Left kidney (tissue), 8 donors: ENCODE measurements at places on chromosomes 6 and 20. TPM values are rescaled to one million over a fixed set of nuclear protein-coding genes. Genes with fewer than 3 reads are reported as not detected.

The INSM1 gene
- not detected for polyA plus RNA-seq

The OTOR gene
- not detected for polyA plus RNA-seq

DNA sequence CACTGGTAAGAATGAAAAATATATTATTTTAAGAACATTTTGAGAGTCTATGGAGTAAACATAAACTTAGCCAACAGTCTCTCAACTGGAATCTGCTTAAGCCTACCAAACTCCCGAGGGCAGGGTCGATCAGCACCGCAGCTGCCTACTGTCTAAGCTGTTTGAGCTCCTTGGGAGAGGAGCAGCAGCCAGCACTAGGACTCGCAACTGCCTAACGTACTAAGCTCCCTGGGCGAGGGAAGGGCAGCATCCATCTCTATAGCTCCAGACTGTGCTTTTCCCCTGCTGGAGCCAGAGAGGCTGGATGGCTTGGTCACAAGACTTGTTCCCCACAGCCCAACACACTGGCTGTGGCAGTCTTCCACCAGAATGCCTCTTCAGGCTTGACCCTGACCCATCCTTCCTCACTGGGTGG lies 96.4 kb downstream of the MOXD1 start:
- DNase-seq: no peak

The CALHM5 gene
- 2.6 TPM for polyA plus RNA-seq

- DNase-seq: no peak
Measured at GRCh38 chr20:41978246-41978790, 360.1 kb upstream of the CHD6 start.

- DNase-seq: no peak
Measured at GRCh38 chr20:35908007-35908406, 46.3 kb downstream of the SCAND1 start.

DNA sequence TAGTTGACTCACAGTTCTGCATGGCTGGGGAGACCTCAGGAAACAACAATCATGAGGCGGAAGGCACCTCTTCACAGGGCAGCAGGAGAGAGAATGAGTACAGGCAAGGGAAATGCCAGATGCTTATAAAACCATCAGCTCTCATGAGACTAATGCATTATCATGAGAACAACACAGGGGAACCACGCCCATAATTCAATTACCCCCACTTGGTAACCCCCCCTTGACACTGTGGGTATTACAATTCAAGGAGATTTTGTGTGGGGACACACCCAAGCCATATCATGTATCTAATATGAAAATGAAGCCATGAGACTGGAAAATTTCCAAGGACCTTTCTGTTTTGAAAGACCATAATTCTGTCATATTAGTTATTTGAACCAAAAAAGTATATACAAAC lies 342.4 kb upstream of the PLCB4 start:
- DNase-seq: no peak

DNA sequence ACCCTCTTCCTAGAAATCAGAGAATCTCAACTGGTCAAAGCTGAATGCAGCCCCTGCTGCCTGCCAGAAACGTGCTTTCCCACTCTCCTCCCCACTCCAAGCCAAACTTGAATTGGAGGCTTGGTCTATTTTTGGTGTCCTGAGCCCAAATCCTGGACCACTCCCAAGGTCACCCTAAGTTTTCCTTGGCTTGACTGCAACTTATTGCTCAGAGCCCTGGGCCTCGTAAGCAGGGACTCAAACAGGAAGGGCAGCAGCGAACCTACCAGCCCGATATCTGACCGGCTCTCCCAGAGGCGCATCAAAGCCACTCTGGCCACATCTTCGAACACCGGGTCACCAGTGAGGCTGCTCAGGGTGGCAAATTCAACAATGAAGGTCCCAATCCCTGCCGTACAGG lies 12.7 kb downstream of the EDEM2 start:
- no peak for DNase-seq

DNA sequence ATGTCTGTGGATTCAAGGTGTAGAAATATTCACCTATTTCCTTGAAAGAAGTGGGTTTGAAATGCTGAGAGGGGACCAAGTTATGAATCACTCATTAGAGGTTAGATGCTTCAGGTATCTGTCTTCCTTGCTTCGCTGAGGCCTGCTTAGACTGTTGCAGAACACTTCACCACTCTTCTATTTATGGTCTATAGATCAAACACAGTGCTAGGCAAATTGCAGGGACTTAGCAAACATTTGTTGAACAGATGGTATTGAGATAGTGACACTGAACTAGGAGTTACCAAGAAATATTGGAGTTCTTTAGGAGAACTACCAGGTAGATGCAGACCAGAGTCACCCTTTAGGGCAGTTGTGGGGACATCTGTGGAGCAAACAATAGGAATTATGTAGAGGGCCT lies 123.8 kb downstream of the RFPL4B start:
- DNase-seq: no peak

- no peak for DNase-seq
Measured at GRCh38 chr6:157188213-157188612, 135.1 kb downstream of the TMEM242 start.

DNA sequence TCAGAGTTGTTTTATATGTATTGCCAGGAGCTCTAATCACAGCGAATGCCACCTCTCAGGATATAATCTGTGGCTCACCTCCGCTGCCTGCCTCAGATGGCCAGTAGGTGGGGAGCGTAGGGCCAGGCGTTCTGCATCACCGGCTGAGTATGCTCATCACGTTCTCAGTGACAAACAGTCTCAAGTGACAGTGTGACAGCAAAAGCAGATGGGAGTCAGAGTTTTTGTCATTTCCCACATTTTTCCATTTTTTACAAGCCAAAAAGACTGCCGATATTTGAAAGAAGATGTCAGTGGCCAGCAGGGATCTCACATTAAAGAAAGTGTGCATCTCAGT lies 208.7 kb downstream of the ALDH8A1 start:
- no peak for DNase-seq

DNA sequence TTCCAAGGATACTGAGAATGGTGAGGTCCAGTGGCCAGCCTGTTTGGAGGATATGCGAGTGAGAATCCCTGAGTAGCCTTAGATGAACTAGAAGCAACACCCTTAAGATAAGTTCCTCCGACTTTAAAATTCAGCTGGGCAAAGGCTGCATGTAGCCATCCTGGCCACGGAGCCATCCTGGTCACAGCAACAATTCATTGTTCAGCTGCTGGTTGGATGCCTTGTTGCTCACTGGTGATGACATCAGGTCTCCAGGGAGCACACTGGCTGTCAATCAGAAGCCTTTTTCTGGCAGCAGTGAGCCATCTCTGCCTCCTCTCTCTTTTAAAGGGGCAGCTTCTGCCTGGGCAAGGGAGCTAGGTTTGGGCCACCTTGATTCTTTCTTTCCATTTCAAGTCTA lies 22.4 kb upstream of the RIMS4 start:
- DNase-seq: no peak

The TFAP2D gene
- not detected for polyA plus RNA-seq

DNA sequence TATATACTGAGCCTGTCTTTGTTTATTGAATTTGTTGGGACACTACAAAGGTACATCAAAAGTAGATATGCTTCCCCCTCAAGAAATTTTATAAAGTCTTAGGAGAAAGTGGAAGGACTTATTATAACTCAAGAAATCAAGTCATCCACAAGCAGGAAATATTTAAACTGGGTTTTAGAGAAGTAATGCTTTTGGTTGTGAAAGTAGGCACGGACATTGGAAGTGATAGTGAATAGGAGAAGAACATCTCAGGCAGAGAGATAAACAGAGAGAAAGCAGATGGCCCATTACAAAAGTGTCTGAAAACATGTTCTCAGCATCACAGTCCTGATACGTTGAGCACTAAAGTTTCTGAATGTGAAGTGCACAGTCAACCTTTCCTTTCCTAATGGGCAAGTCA lies 415.6 kb upstream of the RNF217 start:
- no peak for DNase-seq

The SAMD5 gene
- 19.4 TPM for polyA plus RNA-seq

DNA sequence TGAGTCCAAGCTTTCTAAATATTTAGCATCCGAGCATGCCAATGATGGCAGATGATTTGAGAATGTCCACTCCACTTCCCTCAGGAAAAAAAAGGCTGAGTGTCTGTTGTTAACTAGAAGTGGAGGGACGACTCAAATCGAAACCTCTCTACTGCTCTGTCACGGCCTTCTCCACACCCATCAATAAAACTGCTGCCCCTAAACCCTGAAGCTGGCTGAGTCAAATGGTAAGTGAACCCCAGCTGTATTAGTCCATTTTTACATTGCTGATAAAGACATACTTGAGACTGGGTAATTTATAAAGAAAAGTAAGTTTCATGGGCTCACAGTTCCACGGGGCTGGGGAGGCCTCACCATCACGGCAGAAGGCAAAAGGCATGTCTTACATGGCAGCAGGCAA lies 707.0 kb downstream of the QKI start:
- DNase-seq: no peak

The CNR1 gene
- polyA plus RNA-seq: 1.5 TPM

DNA sequence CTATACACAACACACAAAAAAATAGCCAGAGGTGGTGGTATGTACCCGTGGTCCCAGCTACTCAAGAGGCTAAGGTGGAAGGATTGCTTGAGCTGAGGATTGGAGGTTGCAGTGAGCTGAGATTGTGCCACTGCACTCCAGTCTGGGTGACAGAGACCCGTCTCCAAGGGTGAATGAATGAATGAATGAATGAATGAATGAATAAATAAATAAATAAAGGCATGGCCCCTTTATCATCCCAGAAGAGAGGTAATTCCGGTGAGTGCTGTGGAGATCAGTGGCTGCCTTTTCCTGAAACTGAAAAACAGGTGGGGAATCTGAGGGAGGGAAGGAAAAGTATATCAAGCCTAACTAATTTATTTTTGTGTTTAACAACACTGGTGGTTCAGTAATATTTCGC lies 90.0 kb downstream of the JARID2 start:
- no peak for DNase-seq

The FNDC1 gene
- 6.3 TPM for polyA plus RNA-seq

The OR2J1 gene
- polyA plus RNA-seq: not detected

DNA sequence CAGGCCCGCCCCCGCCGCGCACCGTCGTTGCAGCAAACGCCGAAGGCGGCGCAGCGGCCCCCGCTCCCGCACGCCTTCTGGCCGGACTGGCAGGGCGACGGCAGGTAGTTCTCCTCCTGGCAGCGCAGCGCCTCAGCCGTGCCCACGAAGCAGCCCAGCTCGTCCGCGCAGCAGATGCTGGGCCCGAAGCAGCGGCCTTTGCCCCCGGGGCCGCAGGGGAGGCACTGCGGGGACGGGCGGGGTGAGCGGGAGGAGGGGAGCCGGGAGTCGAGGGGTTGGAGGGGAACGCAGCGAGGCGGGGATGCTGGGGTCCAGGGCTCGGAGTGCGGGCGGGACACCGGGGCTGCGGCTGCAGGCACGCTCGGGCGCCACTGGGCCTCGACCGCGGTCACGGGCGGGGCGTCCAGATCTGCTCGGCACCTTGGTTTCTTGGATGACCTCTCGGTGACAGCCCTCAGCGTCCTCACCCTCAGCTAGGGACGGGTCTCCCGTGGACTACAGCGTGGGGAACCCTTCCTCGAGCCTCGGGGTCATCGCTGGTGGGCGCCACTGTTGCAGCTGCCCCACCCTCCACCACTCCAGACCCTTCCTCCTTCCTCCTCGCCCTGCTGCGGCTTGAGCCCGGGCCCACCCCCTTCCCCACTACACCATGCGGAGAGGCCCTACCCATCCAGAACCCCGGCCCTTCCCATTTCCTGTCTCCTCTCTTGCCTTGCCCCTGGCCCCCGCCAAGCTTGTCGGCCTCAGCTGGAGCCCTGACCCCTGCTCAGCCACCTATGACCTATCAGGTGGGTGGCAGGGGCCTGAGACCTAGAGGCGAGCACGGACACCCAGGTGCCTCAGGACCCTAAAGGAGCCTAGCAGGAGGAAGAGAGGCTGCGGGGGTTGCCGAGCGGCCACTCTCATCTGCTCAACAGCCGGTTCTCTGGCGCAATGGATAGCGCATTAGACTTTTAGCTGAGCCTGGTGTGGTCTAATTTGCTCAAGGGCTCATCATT lies 1.3 kb downstream of the AVP start:
- no peak for DNase-seq

DNA sequence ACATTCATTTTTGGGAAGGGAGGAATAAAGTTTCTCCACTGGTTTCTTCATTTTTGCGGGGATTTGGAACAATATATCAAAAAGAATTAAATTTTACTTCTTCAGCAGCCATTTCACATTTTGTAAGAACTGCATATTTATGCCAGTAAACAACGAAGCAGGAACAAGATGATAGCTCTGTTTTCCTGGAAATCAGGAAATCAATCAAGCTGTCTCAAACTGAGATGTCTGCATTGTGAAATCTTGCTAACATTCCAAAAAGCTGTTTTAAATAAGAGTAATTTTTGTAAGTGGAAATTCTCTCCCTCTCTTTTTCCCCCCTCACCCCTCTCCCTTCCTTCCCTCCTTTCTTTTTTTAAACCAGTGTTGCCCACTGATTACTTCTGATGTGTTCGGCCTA lies 20.0 kb downstream of the MAPK13 start:
- no peak for DNase-seq

The RPN2 gene
- polyA plus RNA-seq: 296 TPM

DNA sequence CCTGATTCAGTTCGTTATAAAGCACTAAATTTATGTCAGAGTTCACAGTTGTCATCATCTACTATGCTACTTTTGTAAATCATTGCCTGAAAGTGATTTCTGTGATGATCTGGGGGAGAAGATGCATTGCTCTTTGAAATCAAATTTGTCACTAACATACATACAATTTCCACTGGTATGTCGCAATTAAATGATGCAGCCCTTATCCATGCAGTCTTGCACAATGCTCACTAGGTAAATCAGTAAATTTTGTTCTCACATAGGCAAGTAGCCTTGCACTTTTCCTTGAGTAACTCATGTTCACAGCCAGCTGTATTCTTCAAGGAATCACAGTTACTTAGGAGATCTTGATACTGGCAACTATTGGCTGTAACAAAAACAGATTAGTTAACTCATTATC lies 20.8 kb downstream of the CRISP2 start:
- DNase-seq: no peak

- DNase-seq: no peak
Measured at GRCh38 chr6:70180901-70181599, 121.8 kb downstream of the COL9A1 start.

- peak; percentile 59 for DNase-seq
Measured at GRCh38 chr6:43368259-43369160, 937 bp downstream of the ZNF318 start.

GRCh38 chr20:50449738-50450492 lies 60.3 kb upstream of the PTPN1 start:
- no peak for DNase-seq

The APOM gene
- polyA plus RNA-seq: 95.0 TPM

The ECT2L gene
- 0.55 TPM for polyA plus RNA-seq

DNA sequence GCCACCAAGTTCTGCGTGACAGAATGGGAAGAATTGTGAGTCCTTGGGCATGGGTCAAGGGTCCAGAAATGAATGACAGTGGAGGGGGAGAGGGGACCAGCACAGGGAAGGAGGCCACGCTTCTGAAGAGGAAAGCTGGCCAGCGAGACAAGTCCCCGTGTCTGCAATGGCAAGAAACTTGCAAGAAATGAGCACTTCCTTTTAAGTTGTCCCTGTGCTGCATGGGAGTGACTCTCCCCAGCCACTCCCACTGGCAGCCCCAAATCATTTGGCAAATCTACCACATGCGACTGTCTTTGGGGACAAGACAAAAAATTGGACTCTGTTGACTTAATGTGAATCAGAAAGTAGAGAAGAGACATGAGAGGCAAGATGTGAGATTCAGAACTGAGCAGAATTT lies 242.2 kb upstream of the RREB1 start:
- no peak for DNase-seq

The HCRTR2 gene
- polyA plus RNA-seq: 0.35 TPM

GRCh38 chr6:44481056-44481455 lies 93.5 kb downstream of the CDC5L start:
- no peak for DNase-seq

- no peak for DNase-seq
Measured at GRCh38 chr6:34981951-34982350, 92.9 kb downstream of the ANKS1A start.
